RWPE1 (cell line): ENCODE measurements at places on chromosomes 16 and 17.
A peak's percentile ranks its signal among the peaks of the same experiment; 100 is the strongest.

DNA sequence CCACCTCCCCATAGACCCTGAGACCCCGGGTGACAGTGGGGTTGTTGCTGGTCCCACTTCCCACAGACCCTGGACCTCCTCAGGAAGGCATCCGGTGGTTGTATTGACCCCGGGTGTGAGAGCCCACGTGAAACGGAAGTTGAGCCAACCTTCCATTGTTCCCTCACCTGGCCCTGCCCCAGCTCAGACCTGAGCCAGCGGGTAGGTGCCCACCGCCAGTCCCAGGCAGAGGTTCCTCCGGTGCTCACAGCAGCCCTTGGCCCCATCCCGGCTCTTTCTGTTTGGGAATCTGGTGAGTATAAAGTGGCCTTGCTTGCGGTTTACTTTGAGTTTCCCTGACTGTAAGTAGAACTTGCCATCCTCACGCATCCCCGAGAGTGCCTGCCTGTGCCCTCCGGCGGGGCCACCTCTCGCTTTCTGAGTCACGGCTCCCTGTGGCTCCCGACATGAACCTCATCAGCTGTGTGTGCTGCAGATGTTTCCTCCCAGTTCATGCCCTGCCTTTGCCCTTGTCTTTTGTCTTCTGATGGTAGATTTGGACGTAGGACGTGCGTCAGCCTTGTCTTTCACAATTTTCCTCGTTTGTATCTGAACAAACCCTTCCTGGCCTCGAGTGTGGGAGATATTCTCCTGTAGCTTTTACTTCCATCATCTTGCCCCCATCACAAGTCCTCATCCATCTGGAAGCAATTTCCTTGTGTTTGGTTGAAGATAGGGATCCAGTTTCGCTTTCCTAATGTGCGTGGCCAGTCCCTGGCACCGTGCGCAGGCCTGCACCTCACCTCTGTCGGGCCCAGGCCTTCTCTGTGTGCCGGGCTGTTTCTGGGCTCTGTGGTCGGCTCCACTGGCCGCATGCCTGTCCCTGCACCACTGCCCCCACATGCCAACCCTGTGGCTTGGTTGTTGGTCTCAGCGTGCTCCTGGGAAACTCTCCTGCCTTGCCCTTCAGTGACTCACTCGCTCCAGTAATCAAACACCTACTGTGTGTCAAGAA lies 76.0 kb downstream of the METRNL start:
- DNase-seq: no peak

GRCh38 chr17:80195141-80195540 lies 25.0 kb downstream of the SGSH start:
- DNase-seq: no peak

DNA sequence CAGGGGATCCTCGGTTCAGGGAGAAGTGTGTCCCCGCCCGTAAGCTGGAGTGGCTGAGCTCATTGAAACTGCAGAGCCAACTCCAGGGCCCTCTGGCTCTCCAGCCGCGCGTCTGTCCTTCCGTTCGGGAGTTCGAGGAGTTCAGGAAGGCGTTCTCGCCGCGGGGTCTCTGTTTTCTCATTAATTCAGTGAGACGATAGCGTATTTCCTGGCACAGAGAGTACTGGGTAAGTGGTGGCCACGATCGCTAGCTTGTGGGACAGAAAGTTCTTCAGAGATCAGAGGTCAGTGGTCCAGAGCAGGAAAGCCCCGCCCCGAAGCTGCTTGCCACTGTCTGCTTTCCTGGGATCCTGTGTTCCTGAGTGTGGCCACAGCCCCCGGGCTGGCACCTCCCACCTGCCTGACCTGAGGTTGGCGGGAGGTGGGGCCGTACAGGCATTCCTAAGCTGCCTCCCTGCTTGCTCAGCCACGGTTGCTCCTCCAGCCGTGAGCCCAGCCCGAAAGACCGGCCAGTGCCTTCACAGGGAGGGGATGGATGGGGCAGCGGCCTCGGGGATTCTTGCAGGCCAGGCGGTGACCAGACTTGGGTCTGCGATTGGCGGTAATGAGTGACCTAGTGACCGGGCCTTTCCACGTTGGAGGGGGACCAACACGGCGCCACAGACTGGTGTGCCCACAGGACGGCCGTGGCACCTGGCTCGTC lies 8.9 kb downstream of the BAIAP2 start:
- peak; percentile 92 for DNase-seq

- DNase-seq: peak; percentile 54
These were observed 651 bp downstream of the SHMT1 start for GRCh38 chr17:18362698-18363100.

DNA sequence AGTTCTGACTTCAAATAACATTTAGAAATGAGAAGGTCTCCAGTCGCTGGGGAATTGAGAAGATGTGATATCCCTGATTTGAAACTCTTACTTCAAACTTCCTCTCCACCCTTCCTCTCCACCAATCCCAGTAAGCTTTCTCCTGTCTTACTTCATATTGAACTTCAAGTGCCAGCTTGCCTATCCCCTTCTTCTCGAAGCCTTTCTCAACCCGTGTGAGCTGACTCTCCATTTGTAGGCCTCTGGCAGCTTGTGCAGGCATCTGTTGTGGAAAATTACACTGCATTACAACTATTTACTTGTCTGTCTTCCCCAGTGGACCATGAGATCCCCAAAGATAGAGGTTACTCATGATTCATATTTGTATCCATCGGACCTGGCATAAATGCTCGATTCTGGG lies 280.8 kb upstream of the CDH5 start:
- DNase-seq: no peak

GRCh38 chr17:80262291-80262690 lies 1.6 kb downstream of the RNF213 start:
- DNase-seq: no peak

GRCh38 chr17:41624208-41625101 lies at the start of gene KRT17:
KRT17 (minus strand) TSS chr17:41624575; CDS start chr17:41624509, 66 bp downstream.
- DNase-seq: peak; percentile 88

- no peak for DNase-seq
These were observed 100.2 kb downstream of the WSCD1 start for GRCh38 chr17:6170349-6170748.

DNA sequence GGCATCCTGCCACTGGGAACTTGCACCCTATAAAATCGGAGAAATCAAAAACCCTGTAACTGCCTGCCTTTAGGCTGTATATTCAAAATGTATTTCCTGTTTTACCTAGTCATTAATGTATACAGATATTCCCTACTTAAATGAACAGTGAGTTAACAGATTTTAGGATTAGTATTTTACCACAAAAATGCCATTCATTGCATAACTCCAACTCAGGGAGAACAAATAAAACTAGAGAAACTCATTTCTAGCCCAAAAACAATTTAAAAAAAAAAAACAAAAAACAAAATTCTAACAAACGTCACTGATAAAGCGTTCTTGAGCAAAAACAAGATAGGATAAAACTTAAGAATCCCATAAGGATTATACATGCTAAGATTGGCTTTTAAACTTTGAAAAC lies 3.7 kb upstream of the DHX33 start:
- no peak for DNase-seq

DNA sequence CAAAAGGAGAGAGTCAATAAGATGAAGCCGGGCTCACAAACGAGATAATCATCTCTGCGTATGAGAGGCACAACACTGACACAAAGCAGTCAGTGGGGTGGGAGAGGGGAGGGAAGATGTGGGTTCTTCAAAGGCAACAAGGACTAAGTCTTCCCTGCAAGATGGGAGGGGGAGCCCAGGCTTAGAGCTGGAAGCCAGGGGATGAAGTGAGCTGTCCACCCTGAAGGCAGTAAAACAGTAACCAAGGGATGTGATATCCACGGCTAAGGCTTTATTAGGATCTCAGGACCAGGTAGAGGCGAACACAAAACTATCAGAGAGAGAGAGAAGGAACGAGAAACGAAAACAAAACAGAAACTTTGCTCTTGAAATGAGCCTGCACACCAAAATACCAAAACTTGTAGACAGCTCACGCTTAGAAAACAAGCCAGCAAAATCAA lies 115.9 kb downstream of the DYNLRB2 start:
- no peak for DNase-seq

- no peak for DNase-seq
These were observed 1.8 kb upstream of the RASD1 start for GRCh38 chr17:17497845-17498520.

DNA sequence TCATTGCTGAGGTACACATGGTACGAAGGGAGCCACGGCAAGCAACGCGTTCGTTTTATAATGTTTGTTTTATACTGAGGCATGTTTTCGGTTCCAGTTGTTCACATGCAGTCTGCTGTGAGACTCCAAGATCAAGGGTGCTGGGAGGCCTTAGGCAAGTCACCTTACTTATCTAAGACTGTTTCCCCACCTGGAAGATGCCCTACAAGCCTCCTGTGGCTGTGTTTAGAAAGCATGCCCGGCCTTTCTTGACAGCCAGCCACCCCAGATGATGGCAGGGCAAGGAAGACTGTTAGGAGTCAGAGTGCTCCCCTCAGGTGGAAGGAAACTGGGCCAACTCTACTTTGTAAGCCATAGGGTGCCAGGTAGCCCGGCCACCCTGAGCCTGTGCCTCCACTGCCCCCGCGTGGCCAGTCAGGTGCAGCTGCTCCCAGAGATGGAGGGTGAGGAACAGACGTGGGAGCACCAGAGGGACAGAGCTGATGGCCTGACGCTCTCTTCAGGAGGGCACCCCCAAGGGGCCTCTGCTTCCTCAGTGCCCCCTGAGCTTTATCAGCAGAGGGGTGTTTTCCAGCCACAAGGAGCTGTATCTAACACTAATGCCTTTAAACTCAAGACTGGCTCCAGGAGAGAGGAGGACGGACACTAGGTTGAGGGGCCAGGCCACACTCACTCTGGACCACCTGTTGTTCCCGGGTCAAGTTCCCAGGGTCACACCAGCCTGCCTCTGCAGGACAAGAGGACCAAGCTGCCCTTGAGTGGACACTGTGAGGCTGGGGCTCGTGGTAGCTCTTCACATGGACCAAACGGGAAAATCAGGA lies 5.4 kb downstream of the NAT9 start:
- peak; percentile 69 for DNase-seq

DNA sequence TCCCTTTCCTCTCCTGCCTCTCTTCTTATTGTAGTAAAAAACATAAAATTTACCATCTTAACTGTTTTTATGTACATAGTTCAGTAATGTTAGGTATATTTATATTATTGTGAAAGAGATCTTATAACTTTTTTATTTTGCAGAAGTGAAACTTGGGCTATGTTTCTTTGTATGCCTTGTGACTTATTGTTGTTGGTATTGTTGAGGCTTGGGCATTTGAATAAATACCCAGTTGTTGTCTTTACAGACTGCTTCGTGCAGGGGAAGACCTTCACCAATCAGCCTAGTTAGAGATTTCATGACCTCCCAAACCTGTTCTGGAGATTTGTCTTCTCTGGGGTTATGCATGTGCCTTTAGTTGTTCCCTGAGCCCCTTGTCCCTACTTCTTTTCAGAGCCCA lies 31.9 kb downstream of the REXO5 start:
- DNase-seq: no peak

GRCh38 chr17:81713004-81713555 lies 996 bp downstream of the SLC25A10 start:
- no peak for DNase-seq

GRCh38 chr17:28216528-28216927 lies 102.5 kb upstream of the TMEM97 start:
- DNase-seq: peak; percentile 24

DNA sequence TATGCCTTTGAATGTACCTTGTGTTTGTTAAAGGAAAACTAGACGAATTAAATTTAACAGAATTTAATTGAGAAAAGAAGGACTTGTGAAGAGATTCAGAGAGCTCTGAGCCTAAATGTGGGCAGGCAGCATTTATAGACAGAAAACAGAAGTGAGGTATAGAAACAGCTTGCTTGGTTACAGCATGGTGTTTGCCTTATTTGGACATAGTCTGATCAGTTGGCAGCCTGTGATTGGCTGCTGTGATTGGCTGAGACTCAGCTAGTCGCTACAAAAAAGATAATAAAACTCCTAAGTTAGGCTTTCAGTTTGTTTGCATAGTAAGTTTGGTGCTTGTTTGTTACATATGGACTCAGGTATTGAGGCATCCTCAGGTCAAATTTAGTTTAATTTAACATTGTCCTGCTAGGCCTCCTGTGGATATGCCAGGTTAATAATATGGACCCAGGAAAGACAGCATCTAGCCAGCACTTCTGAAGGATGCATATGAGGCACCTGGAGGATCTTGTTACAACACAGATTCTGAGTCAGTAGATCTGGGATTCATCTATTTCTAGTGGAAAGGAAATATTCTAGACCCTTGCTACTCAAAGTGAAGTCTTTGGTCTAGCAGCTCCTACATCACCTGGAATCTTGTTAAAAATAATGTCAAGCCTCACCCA lies 43.4 kb downstream of the SLFN5 start:
- DNase-seq: no peak

DNA sequence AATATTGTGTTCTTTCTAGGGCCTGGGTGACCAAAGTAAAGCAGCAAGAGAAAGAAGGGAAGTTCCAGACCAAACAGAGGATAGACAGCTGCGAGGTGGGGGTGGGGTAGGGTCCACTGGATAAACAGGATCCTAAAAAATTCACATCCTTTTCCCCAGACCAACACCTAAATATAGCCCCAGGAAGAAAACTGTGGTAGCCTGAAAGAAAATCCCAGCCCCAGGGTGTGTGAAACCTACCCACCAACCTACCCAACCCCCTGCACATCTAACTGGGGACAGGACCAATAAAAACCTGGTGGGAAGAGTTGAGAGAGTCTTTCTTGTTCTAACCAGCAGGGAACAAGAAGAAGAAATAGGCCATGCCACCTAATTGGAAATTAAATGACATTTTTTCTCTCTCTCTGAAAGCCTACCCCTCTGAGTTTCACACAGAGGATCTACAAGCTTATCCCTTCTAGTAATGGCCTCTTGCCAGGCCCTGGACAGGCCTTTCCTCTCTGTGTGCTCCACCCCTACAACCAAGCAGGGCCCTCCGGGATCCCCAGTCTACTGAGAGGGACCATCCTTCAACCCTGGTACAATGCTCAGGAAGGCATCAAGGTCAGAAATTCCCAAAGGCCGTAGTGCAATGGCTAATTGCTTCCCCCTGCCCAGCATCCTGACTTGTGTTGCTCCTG lies 12.0 kb downstream of the MYO18A start:
- no peak for DNase-seq

DNA sequence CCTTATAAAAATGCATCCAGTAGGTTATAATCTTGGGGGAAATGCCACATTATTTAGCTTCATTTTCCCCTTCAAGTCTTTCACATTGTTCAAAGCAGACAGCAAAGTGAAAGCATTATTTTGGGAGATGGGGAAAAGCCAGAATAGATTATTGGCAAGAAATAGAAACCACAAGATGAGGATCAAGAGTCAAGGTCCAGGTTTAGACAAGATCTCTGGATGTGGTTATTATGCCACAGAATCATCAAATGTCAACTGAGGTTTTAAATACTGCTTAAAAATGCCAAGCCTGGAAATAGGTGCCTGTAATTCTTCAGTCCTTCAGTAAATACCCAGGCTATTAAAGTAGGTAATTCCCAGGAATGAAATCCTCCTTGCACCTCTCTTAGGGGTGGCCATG lies 65.1 kb upstream of the ALOX12 start:
- DNase-seq: no peak

DNA sequence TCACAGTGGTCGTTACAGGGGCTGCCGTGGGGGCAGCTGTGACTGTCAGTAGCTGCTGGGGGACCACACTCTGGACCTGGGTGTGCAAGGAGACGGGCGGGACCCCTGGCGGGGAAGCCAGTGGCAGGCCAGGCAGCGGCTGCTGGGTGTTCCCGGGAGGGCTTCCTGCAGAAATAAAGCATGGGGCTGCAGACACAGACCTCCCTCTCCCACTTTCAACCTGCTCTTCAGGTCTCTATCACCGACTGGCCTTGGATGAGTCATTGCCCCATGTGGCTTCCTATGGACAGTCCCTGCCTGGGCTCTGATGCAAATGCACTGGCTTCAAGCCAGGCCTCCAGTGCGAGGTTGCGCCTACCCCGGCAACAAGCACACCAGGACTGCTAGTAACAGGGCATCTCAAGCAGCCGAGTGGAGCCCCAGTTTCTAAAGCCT lies 17.2 kb downstream of the SREBF1 start:
- DNase-seq: peak; percentile 81
